ENCODE measurements at places on chromosomes 13 and 19. TPM values are rescaled to one million over a fixed set of nuclear protein-coding genes. Genes with fewer than 3 reads are reported as not detected.

DNA sequence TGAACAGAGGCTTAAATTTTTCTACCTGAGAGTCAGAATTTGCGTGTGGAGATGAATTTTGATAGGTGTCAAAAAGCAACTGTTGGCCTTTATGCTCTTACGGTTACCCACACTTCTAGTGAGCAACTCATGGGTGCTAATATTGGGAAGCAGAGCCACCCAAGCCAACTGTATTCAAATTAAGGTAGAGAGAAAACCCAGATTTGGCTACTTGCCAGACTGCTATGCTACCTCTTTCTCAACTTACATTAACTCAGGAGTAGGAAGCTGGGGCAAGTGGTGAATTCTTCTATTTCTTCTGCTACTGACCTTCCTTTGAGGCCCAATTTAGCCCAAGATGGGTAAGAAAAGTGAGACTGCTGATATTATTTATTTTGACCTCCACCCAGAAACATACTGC is 83.9 kb downstream of the OLFM4 start:
- no peak for DNase-seq

DNA sequence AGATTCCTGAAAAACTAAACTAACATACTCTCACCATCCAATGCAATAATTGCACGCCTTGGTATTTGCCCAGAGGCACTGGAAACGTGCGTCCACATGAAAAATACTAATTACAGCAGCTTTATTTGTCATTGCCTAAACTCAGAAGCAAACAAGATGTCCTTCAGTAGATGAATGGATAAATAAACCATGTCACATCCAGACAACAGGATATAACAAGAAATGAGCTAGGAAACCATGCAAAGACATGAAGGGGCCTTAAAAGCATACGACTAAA is 25.0 kb downstream of the ELL start:
- no peak for DNase-seq

- no peak for DNase-seq
Observed at GRCh38 chr13:81302125-81302524, 961.2 kb upstream of the SPRY2 start.

- no peak for DNase-seq
Observed at GRCh38 chr13:21517576-21517975, 58.5 kb upstream of the ZDHHC20 start.

- no peak for DNase-seq
Observed at GRCh38 chr13:113083402-113084061, 22.1 kb upstream of the F7 start.

- DNase-seq = no peak
Observed at GRCh38 chr13:31301119-31301518, 101.3 kb downstream of the B3GLCT start.

DNA sequence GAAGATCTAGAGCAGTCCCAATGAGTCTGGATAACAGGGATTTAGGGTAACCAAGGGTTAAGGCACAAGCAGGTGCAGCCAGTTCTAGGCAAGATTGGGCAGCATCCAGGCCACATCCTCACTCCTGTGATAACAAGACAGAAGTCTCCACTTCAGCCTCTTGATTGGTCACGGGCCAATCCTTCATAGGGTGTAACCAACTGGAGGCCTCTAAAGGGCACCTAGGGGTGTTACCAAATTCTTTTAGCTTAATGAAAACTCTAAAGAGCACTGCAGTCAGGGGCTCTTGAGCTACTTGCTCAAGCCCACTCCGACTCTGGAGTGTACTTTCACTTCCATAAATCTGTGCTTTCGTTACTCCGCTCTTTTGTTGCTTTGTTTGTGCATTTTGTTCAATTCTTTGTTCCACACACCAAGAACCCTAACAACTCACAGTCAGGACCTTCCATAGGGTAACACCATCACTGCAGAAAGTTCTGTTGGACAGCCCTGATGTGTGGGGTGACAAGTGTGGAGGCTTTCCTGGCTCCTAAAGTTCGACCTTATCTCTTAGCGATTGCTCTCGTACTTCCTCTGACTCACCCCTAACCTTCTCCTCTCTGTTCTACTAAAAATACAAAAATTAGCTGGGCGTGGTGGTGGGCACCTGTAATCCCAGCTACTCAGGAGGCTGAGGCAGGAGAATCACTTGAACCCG is 36.1 kb downstream of the ZSWIM9 start:
- no peak for DNase-seq

DNA sequence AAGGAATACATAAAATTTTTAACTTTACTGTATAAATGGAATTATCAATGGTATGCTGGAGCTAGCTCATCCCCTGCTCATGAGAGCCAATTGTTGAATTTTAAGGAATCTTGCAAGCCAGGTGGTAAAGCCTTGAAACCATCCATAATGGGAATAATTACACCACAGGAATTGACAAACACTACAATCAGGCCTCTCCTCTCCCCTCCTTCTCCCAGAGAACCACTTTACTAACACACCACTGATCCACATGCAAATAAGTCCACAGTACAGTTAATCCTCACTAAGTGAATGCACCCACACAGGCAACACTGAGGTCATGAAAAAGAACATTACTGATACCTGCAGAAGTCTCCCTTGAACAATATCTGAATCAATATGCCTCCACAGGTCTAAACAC is 140.5 kb downstream of the KLF12 start:
- no peak for DNase-seq

DNA sequence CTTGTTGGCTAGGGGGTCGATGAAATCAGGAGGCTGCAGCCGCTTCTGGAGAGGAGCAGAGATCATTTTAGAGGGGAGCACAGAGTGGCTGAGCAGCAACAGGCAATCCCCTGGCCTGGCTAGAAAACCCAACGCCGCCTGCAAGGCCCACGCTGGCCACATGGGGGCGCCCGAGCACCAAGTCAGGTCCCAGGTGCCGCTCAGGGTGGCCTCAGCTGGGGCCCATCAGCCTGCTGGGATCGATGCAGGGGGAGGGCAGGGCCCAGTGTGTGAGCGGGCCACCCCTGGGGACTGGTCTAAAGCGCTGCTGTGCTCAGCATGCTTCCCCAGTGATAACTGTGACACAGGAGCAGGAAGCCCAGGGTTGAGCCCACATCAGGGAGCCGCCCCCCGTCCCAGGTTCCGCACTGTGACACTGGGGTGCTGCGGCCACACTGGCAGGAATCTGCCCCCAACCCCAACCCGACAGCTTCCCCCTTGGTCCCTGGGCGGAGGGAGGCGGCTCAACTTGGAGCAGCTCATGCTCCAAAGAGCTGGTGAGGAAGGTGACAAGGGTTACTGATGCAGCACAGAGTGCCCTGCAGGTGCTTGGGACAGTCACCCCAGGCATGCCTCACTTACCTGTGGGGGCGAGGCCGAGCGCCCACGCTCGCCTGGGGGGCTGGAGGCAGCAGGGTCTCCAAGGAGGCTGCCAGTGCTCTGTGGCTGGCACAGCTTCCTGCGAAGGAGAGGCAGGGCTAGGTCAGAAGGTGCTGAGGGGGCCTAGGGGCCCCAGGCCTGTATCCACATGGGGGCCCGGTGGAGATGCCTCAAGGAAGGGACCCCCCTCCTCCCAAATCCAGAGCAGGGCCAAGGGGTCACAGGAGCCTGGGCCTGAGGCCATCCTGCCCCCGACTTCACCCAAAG is 13.3 kb upstream of the ISYNA1 start:
- peak; percentile 92 for DNase-seq

DNA sequence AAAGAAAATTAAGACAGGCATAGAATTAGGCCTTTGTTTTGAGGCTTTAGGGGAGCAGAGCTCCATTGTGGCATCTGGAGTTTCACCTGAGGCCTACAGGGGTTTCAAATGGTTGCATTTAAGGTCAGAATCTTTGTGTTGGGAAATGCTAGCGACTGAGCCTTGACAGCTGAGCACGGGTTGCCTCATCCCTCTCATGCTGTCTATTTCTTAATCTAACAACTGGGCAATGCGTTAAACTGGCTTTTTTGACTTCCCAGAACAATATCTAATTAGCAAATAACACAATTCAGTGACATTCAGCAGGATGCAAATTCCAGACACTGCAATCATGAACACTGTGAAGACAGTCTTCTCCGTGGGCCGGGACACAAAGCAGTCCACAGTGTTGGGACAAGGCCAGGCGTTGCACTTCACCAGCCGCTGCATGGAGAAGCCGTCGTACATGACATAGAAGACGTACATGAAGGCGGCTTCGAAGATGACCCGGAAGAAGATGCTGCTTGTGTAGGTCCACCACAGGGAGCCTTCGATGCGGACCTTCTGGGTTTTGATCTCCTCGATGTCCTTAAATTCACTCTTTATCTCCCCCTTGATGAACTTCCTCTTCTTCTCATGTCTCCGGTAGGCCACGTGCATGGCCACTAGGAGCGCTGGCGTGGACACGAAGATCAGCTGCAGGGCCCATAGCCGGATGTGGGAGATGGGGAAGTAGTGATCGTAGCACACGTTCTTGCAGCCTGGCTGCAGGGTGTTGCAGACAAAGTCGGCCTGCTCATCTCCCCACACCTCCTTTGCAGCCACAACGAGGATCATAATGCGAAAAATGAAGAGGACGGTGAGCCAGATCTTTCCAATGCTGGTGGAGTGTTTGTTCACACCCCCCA is 3.8 kb downstream of the GJB2 start:
- DNase-seq = peak; percentile 66

DNA sequence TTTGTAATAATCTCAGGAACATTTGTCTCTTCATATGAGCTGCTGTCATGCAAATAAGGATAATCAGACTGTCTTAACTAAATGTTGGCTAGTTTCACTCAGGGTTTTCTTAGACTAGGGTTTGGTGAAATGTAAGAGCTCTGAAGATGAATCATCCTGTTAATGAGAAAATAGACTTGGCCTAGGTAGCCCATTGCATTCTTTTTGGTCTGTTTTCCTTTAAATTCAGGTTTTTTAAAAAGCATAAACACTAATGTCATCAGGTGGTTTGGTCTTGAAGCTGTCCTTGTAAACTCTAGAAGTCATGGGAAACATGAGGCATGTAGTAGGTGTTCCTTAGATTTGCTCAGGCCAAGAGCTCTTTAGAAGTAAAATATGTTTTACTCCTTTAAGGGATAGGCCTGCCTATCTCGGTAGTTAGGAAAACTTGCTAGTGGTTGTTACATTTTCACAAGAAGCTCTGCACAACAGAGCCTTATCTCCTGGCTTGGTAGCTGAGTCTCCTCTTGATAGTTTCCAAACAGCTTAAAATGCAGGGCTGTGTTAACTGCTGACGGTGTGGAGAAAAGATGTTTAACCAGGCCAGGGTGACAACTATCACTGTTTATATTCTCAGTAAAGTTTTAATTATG is 62.0 kb upstream of the C1QTNF9B start:
- DNase-seq = no peak

- no peak for DNase-seq
Observed at GRCh38 chr13:89029062-89029461, 1357.9 kb downstream of the SLITRK5 start.

DNA sequence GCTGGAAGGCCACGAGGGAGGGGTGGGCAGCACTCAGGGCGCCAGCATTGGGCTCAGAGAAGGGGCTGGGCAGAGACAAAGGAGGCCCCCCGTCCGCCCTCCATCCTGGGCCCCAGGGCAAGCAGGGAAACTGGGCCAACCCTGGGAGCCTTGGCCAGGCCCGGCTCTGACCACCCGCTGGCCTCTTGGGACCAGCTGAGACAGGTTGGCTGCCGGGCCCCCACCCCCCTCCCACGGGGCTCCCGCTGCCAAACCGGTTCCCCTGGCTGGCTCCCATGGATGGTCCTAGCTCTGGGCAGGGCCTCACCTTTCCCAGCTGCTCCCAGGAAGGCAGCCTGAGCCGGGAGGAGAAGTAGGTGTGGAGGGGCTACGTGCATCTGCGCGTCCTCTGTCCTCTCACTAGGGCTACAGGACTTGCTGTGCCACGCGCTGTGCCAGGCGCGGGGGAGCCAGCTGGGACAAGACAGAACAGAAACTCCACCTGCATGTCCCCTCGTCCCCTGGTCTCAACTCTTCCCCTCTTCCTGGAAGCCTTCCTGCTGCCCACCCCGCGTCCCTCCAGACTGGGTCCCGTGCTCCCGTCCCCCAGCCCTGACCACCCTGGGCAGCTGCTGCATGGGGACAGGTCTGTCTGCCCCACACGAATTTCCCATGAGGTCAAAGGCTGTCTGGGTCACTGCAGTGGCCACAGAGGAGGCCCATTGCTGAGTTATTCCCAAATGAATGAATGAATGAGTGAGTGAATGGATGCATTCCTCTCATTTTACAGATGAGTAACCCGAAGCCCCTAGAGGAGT is 29.1 kb upstream of the NCCRP1 start:
- peak; percentile 75 for DNase-seq

DNA sequence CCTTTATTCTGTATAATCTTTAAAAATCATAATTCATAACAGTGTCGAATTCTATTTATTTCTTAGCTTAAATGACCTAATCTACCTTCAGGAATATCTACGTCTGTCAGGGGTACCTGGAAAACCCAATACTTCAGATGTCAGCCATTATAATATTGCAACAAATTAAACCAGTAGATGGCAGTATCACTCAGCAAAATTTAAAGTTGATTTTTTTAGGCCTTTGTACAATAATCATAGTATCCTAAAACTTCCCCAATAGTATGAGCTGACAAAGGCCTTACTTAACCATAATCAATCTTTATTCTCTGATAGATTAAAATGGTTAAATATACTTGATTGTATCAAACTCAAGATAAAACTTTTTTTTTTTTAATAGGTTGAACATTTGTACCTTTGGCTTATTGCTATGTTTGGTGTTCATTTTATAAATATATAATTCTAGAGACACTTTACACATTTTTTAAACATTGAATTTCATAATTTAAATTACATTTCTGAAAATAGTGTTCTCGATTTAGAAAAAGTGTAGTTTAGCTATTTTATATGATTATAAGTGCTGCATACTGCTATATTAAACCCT is 830.2 kb upstream of the SPRY2 start:
- no peak for DNase-seq

DNA sequence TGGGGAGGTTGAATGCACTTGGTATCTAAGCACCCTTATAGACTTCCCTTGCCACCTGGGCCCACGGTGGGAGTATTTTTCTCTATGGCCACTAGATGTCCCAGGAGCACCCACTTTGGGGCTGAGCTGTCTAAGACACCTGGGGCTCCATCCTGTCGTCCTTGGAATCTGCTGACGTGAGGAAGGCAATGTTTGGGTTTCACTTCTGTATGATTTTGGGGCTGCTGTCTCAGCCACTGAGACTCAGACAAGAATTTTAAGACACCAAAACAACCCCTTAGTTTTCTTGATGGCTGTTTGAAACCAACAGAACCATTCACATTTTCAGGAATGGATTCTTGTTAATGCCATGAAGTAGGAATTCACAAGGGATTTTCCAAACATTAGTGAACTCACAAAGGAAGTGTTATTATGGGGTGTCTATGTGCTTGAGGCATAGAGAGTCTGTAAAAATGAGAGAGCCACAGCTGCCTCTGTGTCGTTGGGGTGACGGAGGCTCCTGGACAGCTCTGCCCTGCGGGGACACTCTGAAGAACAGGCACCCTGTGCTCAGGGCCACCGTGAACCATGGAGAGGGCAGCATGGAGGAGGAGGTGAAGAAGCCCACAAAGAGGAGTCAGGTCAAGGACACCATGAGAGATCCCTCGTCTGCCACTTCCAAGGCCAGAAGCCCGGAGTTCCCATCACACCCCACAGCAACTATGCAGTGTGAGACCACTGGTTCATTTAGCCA is 106.8 kb upstream of the SPATA13 start:
- DNase-seq = peak; percentile 94

- DNase-seq = no peak
Observed at GRCh38 chr19:10412257-10412977, 7.9 kb upstream of the PDE4A start.

F10 gene
- polyA plus RNA-seq = 6.8 TPM

MYH14 gene
- 23.9 TPM for polyA plus RNA-seq

CD70 gene
- not detected for polyA plus RNA-seq

ZNF681 gene
- 0.30 TPM for polyA plus RNA-seq

CLEC17A gene
- polyA plus RNA-seq = not detected

ZNF443 gene
- polyA plus RNA-seq = 4.1 TPM

Data from kidney (tissue), 22 donors.